Dermis blood vessel endothelial cell (primary cell): ENCODE measurements at places on chromosomes 11 and 22. TPM values are rescaled to one million over a fixed set of nuclear protein-coding genes. Genes with fewer than 3 reads are reported as not detected.

The OR2AT4 gene
- total RNA-seq: not detected in 2 replicates

The IGSF9B gene
- total RNA-seq: 0.05 and 0.17 TPM in 2 replicates

The FGF4 gene
- not detected in 2 replicates for total RNA-seq

The PHOX2A gene
- not detected in 2 replicates for total RNA-seq

The C11orf42 gene
- total RNA-seq: not detected in 2 replicates

The PIH1D2 gene
- 0.93 and 1.4 TPM in 2 replicates for total RNA-seq

DNA sequence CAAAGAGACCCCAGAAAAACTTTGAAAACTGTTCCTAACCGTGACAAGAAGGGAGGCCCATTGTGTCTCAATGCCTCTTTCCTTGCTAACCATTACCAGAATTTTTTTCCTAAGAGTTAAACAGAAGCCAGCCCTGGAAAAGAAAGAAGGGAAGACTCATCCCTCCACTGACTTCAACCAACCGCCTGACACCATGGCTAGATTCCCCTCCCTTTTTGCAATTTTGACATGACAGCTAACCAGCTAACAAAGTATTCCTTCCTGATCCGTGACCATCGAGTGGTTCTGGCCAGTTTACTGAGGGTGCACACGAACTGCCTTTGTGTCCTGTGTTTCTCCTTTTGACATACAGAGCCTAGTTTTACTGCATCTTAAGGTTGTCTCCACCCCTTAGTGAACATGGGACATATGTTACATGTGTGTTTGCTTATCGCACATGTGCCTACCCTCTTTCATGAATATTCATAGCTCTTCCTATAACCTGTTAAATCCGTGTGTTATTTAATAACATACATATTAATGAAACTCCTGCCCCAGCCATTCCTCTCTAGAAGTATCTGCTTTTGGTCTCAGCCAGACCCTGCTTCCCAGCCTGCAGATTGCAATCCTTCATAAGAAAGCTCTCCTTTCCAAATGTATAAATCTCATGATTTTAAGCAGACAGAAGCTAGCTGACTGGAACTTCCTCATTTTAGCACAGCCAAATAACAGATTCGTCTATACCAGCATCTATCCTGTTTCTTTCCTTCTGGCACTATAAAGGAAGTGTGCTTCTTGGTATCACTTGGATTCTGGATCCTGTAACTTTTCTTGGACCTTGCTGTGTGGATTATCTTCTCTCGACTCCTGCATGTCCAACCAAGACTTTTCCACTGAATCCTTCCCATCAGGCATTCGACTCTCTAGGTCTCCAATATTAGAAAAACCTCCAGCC is 37.8 kb downstream of the RASSF10 start:
- DNase-seq: no peak

- DNase-seq: peak; percentile 34
Observed at GRCh38 chr11:35632301-35632700, 14.0 kb downstream of the FJX1 start.

- DNase-seq: no peak
Observed at GRCh38 chr11:115587718-115588342, 83.6 kb upstream of the CADM1 start.

GRCh38 chr22:46122511-46122971 is 27.8 kb upstream of the PPARA start:
- peak; percentile 77 for DNase-seq

GRCh38 chr11:112769170-112769569 is 192.1 kb upstream of the NCAM1 start:
- no peak for DNase-seq

DNA sequence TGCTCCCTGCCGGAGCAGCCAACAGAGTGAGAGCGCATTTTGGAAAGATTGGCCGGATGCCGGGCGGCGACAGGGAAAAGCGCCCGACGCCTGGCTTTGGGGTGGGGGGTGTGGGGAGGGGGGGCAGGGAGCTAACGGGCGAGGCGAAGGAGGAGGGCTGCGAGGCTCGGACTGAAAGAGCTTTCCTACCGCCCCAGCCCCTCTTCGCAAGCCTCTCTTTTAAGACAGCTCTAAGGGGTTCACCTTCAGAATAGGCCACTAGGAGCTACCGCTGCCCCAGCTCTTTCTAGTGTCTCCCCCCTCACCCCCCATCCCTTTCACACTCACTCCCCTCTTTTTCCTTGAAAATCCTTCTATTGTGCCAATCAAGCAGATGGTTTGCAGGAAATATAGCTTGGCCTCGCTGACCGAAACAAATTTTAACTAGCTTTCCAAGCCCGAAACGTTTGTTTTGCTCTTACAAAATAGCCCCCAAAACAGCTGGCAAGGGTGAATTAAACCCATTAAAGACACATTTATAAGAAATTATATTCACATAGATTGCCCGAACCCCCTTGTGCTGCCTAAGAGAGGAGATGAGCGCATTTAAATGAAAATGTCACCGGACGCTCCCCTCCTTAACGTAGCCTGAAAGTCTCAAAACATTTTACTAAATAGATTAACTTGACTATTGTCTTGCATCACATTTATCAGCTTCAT is 3.7 kb upstream of the DBX1 start:
- no peak for DNase-seq

DNA sequence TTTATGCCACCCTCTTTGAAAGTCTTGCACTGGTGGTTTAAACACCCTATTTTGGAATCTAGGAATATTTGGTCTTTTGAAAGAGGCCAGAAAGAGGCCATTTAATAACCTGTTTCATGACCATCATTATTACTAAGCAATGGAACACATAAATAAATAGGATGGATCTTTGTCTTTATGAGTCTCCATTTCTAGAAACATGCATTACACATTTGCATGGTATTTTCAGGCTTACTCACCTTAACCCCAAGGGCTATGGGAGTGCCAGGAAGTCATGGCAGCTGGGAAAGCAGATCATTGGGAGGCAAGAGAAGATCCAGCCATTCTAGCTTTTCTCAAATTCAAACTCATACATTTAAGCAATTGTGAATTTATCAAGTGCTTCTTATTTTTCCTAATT is 185.8 kb upstream of the POU2AF2 start:
- DNase-seq: no peak

- no peak for DNase-seq
Observed at GRCh38 chr11:93340223-93340622, 9.7 kb downstream of the DEUP1 start.

DNA sequence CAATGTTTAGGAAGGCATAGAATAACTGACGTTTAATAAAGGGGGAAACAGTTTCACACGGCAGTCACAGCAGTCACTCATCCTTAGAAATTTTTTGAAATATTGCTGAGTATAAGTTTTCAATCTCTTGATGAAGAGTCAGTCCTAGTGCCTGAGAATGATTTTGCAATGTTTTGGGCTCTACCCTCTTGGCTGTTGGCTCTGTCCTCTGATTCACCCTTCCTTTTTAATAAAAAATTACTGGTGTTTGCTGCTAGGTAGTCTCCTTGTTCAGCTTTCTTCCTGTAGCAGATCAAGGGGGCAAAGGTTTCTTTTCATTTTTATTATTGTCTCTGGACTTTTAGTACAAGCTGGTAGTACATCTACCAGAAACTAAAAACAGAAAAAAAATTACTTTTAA is 194.3 kb upstream of the ANO3 start:
- no peak for DNase-seq

GRCh38 chr22:38853196-38853651 is 9.4 kb upstream of the NPTXR start:
- no peak for DNase-seq

DNA sequence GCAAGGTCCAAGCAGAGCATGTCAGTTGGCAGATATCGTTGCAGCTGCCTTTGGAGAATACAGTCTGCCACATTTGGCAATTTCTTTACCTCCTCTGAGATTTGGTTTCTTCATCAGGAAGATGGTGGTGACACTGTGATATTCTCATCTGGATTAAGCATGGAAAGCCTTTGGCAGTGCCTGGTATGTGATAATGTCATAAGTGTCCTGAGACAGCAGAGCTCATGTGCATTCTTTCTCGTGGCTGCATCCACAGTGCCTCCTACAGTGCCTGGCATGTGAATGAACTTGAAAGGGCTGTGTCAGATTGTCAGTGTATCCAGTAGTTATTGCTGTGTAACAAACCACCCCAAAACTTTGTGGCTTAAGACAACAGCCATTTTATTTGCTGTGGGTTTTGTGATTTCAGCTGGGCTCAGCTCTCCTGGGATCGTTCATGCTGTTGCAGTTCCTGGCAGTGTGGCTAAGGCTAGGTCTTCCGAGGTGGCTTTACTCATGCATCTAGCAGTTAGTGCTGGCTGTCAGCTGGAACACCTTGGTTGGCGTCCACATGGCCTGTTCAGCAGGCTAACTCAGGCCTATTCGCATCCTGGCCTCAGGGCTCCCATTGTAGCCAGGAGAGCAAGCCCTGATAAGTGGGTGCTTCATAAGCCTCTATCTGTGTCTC is 35.7 kb upstream of the MICAL2 start:
- no peak for DNase-seq

GRCh38 chr22:35863432-35863831 is 145.8 kb downstream of the APOL5 start:
- no peak for DNase-seq
